ENCODE measurements at places on chromosomes 7 and 10. TPM values are rescaled to one million over a fixed set of nuclear protein-coding genes. Genes with fewer than 3 reads are reported as not detected.

GRCh38 chr7:42217548-42217947, 19.5 kb downstream of the GLI3 start:
- no peak for DNase-seq

GRCh38 chr7:38796626-38797501, 112.1 kb downstream of the VPS41 start:
- no peak for DNase-seq

GRCh38 chr7:7704867-7705266, 13.5 kb downstream of the RPA3 start:
- DNase-seq, result no peak

GRCh38 chr10:76352300-76352699, 920.9 kb downstream of the LRMDA start:
- DNase-seq, result no peak

The IGF2BP3 gene
- total RNA-seq, result 0.48 TPM

DNA sequence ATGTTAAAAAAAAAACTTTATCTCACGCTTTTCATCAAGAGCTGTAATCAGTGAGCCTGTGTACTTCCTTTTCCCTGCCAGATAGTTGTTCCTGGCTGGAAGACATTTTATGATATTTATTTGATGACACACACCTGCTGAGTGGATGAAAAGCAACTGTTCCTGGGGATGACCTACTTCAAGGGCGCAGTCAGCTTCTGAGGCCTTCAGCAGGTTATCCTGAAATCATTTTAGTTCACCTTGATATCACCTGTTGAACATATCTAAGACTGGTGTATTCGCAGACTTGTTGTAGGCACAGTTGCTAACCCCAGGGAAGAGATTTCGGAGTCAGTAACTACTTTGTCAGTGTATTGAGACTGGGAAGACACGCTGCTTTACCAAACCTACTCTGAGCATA, 234.5 kb upstream of the TCF7L2 start:
- no peak for DNase-seq

GRCh38 chr7:117014673-117015133, 61.4 kb downstream of the ST7 start:
- peak; percentile 83 for DNase-seq

GRCh38 chr10:98296524-98296923, 28.5 kb upstream of the LOXL4 start:
- no peak for DNase-seq

DNA sequence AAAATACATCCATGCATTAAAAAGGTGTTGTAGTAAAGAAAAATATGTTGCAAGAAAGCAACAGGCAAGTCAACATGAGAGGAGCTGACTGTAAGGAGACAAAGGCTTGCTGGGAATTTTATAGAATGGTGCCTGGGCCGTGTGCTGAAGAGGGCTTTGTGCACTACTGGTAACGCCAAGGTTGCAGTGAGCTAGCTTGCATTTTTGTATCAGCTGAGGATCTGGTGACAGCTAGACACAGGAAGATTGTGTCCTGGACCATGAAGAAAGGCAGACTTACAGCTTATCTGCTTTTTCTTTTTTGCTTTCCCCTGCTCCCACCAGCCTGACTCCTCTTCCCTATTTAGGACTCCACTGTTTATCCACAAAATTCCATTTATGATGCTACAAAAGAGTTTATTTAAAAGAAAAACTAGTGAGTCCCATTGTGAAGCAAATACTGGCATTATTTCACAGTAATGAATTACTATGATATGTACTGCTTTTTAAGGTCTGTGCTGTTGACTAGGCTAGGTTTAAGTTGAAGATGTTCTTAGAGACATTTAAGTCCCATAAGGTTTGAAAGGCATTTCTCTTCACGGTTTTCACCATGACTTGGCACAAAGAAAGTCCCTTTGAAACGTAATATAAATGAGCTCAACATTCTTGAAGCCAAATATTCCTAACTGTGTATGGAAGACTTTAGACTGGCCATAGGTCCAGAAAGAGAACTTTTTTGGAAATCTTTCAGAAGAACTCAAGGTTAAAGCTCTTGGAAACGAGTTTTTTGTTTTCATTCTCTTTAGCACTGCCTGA, 88.6 kb downstream of the SEC23IP start:
- DNase-seq, result no peak

- no peak for DNase-seq
These were observed 2.0 kb downstream of the BMPR1A start for GRCh38 chr10:86758189-86759072.

DNA sequence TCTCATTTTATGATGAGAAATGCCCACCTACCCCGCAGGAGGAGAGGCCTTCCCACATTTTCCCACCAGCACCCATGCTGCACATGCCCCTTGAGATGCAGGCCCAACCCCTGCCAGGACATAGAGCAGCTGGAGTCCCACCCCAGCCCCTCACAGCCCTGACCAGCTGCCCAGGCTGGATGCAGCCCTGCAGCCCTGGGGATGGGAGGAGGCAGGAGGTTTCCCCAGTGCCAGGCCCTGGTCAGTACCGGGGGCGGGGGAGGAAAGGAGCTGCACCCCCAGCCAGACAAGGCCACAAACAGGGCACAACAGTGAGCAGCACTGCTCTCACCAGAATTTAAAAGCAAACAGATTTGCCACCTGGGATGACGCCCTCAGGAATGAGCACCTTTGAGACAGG, 196.1 kb downstream of the PTPRN2 start:
- no peak for DNase-seq

DNA sequence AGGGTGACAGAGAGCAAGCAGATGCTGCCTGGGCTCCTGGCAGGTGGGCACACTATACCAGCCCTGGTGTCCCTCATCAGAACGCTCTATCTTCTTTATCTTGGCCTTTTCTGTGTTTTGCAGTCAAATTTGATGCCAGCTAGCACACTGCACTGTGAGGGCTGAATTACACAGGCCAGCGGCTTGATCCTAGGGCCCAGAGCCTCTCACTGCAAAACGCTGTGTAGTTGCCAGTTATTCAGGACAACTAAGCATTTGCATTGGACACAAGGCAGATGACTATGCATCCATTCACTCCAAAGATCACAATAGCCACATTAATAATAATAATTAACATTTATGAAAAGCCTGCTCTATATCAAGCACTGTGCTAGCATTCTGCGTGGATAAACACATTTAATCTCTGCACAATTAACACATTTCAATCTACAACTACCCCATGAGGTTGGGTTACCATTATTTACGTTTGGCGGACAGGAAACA, 100.3 kb downstream of the PAXIP1 start:
- DNase-seq, result peak; percentile 45

- no peak for DNase-seq
These were observed 8.6 kb downstream of the CPA4 start for GRCh38 chr7:130301501-130302020.

DNA sequence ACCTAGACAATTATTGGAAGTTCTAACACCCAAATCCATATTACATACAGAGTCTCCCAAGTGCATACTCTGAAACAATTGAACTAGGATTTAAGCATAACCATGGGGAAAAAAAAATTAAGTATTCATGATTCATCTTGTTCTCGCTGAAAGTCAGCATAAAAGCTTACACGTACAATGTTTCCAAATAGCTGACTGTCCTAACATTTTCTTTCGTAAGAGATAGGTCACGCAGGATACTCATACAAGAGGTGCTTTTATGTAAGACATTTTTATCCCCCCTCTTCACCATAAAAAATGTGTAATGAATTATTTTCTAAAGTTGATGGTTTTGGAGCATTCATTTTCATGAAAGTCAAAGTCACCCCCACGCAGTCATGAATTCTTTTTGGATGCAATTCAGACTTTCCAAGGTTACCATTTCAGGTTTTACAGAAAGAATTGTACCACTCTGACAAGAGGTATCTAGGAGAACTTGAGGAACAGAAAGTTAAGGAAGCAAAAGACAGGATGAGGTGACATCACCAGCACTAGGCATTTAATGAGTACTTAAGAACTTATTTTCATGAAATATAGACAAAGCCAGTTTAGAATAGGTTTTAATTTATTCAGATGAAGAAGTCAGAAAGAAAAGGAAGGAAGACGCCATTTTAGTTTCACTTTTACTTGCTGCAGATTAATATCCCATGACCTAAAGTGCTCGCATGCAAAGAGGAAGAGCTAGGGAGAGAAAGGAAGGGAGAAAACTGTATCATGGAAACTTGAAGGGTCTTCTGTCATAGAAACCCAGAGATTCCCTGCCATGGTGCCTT, 55.8 kb downstream of the TMEM26 start:
- DNase-seq, result no peak

DNA sequence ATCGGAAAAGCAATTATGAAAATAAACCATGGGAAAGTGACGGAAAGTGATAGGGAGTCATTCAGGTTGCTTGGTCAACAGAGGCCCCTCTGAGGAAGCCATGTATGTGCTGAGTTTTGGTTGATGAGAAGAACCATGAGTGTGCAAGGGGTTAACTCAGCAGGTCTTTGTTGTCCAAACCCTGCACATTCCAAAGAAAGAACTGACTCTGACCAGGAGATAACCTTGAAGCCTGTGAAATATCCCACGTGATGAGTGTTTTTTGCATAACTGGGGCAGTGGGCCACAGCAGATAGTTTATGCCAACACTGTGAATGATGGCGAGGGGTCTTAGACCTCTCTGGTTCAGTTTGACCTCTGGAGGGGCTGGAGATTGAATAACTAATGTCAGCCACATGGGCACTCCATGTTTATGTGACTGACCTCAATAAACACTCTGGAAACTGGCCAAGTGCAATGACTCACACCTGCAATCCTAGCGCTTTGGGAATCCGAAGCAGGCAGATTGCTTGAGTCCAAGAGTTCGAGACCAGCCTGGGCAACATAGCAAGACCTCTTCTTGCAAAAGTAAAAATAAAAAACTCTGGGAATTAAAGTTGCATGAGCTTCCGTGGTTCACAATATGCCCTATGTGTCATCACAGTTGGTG, 154.0 kb upstream of the FOXK1 start:
- DNase-seq, result peak; percentile 2

The CLEC2L gene
- total RNA-seq, result not detected

GRCh38 chr10:102083541-102083940, 18.4 kb downstream of the HPS6 start:
- DNase-seq, result no peak

DNA sequence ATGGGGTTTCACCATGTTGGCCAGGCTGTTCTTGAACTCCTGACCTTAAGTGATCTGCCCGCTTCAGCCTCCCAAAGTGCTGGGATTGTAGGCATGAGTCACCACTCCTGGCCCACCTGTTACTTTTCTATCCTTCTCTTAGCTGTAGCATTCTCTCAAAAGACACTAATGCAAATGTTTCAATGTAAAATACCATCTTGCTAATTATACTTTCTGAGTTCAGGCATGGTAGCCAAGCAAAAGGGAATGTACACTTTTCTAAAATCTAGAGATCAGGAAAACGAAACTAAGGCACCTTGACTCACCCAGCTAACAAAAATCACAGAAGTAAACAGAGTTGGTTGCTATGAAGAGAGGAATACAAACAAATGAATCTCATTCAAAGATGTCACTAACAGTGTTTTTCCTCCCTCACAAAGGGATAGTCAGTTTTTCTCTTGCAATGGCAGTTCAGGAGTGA, 401.0 kb upstream of the NRP1 start:
- DNase-seq, result no peak

- DNase-seq, result no peak
These were observed 201.7 kb upstream of the PTN start for GRCh38 chr7:137545059-137545716.

- no peak for DNase-seq
These were observed 367.7 kb upstream of the SEMA3D start for GRCh38 chr7:85554236-85555178.

GRCh38 chr10:10684972-10685371, 332.7 kb upstream of the CELF2 start:
- no peak for DNase-seq

- DNase-seq, result no peak
These were observed 39.6 kb upstream of the CACNB2 start for GRCh38 chr10:18100669-18101068.

The NSMCE4A gene
- total RNA-seq, result 48.0 TPM

The POLR2J2 gene
- 5.2 TPM for total RNA-seq

GRCh38 chr7:18799899-18800298, 304.4 kb downstream of the HDAC9 start:
- no peak for DNase-seq

The HMX2 gene
- total RNA-seq, result not detected

DNA sequence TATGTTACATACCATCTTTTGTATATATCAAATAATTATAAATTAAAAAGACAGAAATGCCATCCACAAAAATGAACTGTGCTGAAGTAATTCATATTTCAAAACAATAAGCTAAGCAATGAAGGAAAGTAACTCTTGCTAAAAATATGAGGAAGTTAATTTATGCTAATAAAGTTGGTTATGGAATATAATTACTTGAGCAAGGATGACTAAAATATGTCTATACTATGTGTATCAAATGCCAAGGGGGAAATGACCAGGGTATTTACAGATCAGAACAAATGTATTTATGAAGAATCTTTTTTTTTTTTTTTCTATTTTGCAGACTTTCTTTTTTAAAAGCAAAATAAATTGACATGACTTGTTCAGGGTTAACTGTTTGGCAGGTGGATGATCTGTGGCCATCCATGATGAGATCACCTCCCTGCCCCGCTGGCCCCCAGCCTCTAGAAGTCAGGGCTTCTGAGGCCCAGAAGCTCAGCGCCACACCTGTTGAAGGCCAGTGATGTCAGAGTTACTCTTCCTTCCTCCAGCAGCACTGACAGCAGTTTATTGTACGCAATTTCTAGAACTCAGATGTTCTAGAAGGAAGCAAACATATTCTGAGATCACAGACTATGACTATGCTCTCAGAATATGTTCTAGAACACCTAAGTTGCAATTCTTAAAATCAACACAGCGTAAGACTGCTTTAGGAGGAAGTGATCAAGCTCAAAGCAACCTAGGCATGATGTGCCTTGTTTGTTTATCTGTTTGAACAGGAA, 196.1 kb upstream of the KLF14 start:
- no peak for DNase-seq

GRCh38 chr7:120108376-120108775, 164.6 kb upstream of the KCND2 start:
- DNase-seq, result no peak

The TMEM236 gene
- 2.2 TPM for total RNA-seq

- no peak for DNase-seq
These were observed 65.2 kb downstream of the ZMYND11 start for GRCh38 chr10:200405-200804.

The FXYD4 gene
- total RNA-seq, result not detected

The HOXA7 gene
- total RNA-seq, result 6.7 TPM

The LIPK gene
- not detected for total RNA-seq

- no peak for DNase-seq
These were observed 20.8 kb downstream of the ZDHHC16 start for GRCh38 chr10:97466755-97467154.

The PTPN20 gene
- total RNA-seq, result 1.1 TPM

DNA sequence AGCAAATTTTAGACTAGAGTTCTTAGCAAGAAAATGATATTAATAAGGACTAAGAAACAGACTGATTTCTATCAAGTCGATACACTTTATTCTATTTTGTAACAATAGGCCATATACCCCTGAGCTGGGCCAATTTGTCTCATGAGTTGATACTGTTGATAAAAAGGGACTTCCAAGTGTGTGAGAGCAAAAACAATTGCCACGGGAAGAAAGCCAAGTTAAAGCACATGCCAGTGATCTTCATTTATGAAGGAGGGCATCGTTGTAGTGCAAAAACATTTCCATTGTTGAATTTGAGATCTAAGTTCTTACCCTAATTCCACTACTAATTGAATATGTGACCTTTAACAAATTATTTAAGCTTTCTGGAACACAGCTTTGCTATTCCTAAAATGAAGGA, 119.9 kb downstream of the CNOT4 start:
- no peak for DNase-seq

GRCh38 chr7:152462995-152463708, 27.3 kb upstream of the KMT2C start:
- DNase-seq, result no peak

GRCh38 chr10:92787557-92788152, 60.7 kb upstream of the EXOC6 start:
- no peak for DNase-seq

The CCDC6 gene
- 64.3 TPM for total RNA-seq

- no peak for DNase-seq
These were observed 373.9 kb downstream of the SFMBT2 start for GRCh38 chr10:7036951-7037350.
